ENCODE measurements at places on chromosomes 1 and 21. TPM values are rescaled to one million over a fixed set of nuclear protein-coding genes. Genes with fewer than 3 reads are reported as not detected.

GRCh38 chr21:39661740-39662139, 49.0 kb downstream of the B3GALT5 start:
- DNase-seq = no peak

GRCh38 chr1:94727846-94728715, 92.1 kb upstream of the SLC44A3 start:
- peak; percentile 37 for DNase-seq

DNA sequence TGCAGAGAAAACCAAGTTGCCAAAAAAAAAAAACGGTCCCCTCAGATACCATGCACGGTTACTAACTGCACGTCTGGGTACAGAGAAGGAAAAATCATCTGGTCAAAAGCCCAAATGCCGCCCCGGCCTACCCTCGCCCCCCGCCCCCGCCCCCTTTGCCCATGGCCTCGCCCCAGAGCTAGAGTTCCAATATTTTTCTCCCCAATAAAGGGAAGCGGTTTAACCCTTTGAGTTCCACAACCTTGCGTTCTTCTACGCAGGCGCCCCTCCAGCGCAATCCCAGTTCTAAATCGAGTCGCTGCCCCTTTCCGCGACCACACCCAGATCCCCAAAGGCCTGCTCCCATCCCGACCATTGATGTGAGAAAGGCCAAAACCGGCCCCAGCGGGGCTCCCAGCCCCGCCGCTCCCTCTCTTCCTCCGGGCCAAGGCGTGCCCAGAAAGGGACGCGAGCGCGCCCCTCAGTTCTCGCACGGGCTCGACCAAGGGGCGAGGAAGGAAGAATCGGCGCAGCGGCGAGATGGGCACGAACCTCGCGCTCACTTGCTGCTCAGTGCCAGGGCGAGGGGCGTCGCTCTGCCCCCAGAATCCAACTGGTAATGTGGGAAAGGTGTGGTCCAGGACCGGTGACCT, 797 bp downstream of the WDR47 start:
- no peak for DNase-seq

DNA sequence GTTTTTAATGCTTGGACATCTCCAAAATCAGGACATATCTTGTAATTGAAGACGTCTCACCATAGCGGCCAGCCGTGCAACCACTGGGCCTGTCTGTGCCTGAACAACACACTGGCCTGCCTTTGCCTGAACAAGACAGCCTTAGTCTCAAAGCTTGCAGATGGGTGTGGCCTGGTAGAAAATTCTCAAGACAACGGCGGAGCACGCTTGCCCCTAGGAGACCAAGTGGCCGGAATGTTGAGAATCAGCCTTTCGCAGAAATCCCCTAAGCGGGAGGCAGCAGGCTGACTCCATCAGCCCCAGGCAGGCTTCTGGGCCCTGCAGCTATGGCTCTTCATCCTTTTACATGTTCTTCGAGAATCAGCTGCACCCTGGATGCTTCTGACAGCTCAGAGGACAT, 98.0 kb upstream of the C1orf174 start:
- DNase-seq = no peak

- DNase-seq = no peak
Measured at GRCh38 chr1:86993269-86993985, 79.0 kb downstream of the HS2ST1 start.

DNA sequence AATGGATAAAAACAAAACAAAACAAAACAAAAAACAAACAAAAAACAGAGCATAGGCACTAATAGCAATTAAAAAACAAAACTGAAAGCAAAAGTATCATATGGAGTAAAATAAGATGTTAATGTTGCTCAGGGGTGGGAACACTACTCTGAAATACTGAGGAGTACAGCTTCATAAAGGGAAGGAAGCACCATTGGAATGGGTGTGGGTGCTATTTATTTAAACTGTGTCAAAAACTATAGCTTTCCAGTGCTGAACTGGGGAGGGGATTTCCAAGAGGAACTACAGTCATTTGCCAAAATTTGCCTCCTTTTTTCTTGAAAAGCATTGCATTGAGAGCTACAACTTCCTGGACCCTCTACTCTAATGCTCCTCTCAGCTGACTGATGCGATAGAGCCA, 40.0 kb downstream of the SPTA1 start:
- no peak for DNase-seq

- DNase-seq = no peak
Measured at GRCh38 chr21:15521644-15522001, 208.2 kb upstream of the USP25 start.

DNA sequence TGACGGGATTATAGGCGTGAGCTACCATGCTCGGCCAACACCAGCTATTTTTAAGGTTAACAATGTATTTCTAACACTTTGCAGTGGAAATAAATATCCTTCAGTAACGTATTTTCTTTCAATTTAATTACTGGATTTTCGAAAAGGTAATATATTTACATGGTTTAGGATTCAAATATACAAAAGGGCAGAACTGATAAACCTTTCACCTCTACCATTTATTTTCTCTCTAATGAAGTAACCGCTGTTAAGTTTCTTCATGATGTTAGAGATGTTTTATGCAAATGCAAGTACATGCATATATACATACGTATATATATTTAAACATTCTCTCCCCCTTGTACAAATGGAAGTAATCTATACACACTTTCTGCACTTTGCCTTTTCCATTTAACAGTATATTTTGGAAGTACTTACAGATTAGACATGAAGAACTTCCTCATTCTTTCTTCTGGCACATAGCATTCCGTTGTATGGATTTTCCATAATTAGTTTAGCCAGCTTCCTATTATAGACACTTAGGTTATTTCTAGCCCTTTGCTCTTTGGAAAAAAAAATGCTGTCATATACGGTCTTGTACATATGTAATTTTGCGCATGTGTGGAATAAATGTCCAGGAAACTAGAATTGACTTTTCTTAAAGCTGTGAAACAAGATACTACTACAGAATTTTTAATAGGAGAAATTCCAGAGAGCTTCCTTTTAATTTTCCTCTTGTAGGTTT, 14.9 kb upstream of the HJV start:
- no peak for DNase-seq

DNA sequence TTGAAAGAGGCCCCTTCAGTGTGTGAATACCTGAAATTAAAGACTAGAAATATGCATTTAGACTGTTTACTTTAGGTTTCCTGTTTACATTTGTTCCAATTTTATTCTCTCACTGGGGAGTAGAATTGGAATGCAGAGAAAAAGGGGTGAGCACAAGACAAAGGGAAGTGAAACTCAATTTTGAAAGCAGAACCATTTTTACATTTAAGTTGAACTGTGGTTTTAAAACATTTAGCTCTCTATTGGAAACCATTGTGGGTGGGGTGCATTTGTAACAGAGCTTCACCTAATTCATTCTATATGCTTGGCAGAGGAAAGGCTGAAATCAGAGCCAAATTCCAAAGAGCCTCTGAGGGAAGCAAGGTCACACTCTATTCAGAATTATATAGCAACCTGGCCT, 235.3 kb upstream of the C1orf105 start:
- DNase-seq = no peak

DNA sequence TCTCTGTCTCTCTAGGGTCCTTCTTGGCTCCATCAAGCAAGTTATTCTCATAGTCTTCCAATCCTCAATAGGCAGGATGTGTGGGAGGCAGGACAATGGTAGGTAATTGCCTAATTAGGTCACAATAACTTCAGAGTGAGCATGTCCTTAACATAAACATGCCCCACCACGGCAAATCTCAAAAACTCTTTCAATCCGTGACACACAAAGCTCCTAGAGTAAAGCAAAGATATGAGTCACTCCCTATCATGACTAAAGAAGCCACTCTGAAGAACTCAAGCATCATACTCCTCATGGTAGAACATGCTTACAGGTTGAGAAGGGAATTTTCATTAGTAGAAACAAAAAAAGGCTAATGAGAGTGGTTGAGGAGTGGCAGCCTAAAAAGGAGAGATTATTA, 4.9 kb downstream of the HAO2 start:
- DNase-seq = no peak

DNA sequence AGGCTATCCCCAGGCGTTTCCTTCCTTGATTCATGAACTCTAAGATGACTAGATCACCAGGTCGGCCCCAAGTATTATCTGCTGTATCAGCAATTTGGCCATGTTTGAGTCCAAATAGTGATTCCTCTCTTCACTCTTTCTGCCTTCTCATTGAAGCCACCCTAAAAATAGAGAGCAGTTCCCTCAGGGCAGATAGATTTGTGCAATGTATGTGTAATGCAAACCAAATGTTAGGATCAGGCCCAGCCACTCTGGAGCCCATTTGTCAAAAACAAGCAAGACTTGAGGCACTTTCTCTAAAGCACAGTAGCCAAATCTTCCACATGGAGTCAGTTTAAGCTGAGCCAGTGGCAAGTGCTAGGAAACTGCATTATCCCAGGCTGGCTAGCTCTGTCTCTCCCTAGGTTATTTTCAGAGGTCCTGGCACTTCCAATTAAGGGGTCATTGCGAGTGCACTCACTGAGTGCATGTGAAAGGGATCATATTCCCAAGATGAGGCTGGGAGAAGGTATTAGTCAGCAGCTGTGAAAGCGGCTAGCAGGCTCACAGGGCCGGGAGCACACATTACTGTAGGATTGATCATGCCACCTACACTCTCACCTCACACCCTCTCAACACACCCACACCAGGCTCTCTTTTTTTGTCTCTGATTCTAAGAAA, 97.9 kb upstream of the RAB3GAP2 start:
- DNase-seq = no peak

DNA sequence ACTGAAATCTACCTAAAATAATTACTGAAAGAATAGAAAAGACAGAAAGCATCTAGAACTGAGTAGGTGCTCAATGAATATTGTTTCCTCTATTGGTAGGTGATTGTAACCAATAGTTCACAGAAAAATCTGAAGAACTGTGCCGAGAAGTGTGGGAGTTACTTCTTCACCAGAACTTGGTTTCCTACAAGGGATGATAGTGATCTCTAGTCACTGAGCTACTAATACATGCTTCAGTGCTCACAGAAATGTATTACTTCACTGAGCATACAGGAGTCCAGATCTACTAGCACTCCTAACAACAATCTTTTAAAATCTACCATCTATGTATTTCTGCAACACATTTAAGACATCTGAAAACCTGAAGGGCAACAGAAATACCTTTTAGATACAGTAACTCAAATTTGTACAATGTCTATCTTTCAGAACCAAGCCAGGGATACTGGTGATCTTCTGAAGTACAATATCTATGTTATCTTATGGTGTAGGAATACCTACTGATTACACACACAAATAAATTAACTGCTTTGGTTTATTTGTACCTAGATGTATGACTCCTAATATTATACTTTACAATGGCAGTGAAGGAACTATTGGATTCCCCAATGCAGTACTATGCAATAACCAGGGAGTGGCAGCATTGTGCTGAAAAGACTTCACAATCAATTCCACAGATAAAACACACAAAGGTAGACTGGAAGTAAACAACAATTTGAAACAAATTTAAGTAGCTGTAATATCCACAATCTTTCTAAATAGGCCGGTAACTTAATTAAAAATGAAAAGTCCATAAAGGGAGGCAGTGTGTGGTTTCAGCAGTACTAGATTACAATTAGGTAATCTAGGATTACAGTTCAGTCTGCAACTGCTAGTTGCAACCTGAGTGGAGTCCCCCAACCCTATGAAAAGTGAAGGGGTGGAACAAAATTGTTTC, 243.0 kb downstream of the SLC45A1 start:
- DNase-seq = no peak

DNA sequence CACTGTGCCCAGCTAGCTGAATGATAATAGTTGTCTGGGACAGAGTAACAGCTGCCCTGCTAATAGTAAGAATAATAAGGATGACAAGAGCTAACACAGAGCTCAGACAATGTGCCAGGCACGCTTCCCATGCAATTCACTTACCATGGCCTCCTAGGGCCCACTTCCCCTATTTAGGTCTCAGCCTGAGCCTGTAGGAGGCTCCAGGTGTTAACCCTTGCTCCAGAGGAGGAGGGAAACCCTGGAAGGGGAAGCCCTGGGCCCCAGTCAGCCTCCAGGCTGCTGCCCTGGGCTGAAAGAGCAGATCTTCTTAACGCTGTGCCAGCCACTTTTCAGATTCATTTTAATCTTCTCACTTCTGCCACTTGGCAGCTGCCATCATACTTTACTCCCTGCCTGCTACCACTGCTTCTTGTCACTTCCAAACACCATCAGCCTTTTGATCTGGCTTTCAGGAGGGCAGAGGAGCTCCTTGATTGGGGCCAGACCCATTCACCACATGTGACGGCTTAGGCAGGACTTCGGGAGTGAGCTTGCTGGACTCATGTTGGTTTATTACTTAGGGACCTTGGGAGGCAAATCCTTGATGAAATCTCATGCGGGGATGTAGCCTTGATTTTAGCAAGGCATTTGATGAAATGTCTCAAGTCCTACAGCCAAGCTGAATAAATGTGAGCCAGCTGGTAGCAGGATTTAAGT, 66.7 kb upstream of the PARP1 start:
- no peak for DNase-seq

DNA sequence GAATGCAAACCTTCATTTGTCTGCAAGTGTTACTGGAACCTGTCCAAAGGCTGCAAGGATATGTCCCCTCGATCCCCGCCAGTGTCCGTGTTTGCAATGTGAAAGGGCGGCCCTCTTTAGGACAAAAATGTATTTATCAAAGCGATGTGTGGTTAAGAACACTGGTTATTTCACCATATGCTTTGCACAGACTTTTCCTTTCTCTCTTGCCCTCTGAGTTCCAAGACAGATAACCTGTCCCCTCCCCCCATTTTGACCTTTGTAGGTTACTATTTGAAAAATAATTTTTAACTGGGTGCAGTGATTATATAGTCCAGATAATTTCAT, 1.8 kb downstream of the CHRM3 start:
- no peak for DNase-seq

- no peak for DNase-seq
Measured at GRCh38 chr1:200922406-200922805, 27.7 kb downstream of the INAVA start.

DNA sequence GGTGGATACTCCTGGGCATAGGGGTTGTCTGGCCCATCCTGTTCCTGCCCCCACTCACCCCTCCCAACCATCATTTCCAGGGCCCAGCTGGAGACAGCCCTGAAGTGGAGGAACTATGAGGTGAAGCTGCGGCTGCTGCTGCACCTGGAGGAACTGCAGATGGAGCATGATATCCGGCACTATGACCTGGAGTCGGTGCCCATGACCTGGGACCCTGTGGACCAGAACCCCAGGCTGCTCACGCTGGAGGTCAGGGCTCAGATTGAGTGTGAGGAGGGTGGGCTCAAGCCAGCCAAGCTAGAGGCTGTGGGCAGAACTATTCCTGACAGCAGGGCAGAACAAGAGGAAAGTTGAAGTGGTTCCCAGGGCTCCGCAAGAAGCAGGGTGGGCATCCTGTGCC, 14.2 kb downstream of the RHOC start:
- no peak for DNase-seq

GRCh38 chr1:50645139-50645538, 221.9 kb upstream of the DMRTA2 start:
- no peak for DNase-seq

- DNase-seq = no peak
Measured at GRCh38 chr1:18246543-18246942, 138.9 kb downstream of the IGSF21 start.

GRCh38 chr1:219322766-219323165, 149.1 kb downstream of the LYPLAL1 start:
- no peak for DNase-seq

- no peak for DNase-seq
Measured at GRCh38 chr1:241532864-241533263, 686 bp downstream of the KMO start.

The TNFRSF9 gene
- 6.7 TPM for total RNA-seq

The OR14C36 gene
- total RNA-seq = not detected

The RAB3B gene
- total RNA-seq = 11.4 TPM

The MPZ gene
- total RNA-seq = 4.7 TPM

The PFKFB2 gene
- 1.2 TPM for total RNA-seq

The GPR153 gene
- 4.7 TPM for total RNA-seq

The TRIM67 gene
- 0.58 TPM for total RNA-seq

The XCL1 gene
- not detected for total RNA-seq

The DBT gene
- total RNA-seq = 4.1 TPM

The COA7 gene
- 9.0 TPM for total RNA-seq

The SLAMF6 gene
- total RNA-seq = not detected
